Vagina (tissue), 2 donors: ENCODE measurements at places on chromosomes 3 and 15.

DNA sequence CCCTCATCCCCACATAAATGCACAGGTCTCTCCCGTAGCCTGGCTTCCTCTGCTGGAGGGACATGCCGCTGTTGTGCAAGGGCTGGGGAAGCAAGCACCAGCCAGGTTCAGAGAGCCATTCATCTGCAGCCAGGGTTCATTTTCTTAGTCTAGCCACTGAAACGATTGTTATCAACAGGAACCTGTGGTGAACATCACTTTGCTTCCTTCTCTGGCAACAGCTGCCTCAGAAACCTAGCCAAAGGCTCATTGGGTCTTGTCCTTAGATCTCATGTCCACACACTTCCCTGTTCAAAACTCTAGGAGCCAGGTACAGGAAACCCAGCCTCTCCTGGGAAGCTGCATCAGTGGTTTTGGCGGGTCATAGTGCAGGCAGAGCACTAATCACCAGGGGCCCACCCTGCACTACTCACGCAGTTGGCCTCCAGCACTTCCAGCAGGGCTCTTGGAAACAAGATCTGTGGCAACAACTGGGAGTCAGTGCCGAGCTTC lies 47.0 kb downstream of the OXNAD1 start:
- no peak for DNase-seq

GRCh38 chr3:146100180-146100579 lies 60.8 kb downstream of the PLOD2 start:
- DNase-seq = no peak

DNA sequence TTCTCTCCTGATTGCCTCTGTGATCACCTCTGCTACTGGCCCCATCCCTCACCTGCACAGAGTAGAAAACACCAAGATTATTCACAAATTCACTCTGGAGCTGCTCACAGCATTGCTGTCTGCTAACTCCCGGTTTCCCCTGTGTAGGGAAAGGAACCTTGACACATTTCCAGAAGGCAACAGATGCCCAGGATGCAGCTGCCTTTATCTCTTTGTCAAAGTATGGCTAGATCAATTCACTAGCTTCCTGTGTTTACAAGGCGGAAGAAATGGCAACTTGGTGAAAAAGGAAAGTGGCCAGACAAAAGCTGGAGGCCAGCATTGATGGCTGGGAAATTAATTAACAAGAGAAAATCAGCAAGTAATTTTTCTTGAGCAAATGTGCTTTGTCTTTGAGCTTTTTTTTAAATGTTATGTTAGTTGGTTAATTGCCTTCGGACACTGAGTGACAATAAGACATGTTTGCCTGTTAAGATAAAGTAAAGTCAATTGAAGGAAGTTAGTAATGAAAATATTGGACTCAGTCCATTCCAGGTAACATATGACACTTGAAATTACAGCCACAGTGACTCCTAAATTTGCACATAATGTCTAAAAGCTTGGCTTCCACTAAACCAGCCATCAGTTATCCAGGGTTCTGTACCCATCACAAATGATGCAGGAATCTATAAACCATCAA lies 394.6 kb upstream of the IL12A start:
- DNase-seq = no peak

DNA sequence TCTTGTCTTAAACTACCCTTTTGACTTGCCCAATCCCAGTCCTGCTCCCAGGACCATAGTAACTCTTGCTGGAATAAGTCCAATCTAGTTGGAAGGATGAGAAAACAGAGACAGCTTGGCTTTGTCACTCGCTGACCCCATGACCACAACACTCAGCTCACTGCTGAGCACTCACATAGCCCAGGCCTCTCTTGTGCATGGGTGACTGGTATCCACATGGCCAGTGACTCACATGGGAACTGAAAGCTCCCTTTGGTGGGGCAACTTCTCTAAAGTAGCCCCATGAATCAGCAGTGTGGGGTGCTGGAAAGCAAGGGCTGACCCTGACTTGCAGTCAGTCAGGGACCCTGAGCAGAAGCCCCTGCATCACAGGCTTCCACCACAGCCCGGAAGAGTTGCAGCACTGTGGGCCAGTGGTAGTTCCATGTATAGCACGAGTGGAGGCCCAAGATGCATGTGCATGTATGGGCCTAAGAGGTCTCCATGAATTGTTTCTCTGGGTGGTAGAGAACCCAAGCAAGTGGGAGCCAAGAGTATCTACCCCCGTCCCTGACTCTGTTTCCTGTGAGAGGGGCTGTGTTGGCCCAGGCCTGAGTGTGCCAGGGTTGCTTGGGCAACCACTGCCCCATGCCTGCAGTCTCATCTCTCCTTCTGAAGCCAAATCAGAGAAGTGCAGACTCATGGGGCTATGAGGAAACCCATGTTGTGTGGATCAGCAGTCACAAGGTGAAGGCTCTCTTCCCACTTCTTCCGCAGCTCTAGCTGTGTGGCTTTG lies 62.1 kb upstream of the XCR1 start:
- DNase-seq = peak; percentile 90

DNA sequence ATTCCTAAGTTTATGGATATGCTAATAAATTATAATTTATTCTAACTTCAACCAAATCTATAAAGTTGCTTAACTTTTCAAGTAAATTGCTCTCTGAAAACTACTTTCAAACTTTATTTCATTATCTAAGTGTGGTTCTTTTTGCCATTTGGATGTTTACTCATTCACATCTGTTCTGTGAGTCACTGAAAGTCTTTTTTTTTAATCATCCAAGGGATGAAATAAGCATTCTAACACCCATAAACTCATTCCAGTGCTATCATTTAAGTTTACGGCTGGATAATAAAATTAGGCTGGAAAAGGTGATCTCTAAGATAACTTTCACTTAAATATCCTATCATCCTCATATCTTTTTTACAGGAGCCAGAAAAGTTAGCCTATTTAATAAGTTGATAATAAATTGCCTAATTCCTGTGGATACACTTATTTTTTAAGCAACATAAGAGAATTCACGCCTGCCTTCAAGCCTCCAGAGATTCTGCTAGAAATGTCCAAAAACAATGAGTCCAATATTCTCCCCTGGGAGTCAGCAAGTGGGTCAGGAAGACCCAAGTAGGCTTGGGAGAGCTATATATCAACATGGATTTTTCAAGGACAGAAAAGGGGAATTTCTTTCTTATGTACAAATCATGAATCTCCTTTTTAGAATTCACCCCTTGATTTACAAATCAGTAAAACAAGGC lies 25.8 kb downstream of the SCG3 start:
- DNase-seq = no peak

DNA sequence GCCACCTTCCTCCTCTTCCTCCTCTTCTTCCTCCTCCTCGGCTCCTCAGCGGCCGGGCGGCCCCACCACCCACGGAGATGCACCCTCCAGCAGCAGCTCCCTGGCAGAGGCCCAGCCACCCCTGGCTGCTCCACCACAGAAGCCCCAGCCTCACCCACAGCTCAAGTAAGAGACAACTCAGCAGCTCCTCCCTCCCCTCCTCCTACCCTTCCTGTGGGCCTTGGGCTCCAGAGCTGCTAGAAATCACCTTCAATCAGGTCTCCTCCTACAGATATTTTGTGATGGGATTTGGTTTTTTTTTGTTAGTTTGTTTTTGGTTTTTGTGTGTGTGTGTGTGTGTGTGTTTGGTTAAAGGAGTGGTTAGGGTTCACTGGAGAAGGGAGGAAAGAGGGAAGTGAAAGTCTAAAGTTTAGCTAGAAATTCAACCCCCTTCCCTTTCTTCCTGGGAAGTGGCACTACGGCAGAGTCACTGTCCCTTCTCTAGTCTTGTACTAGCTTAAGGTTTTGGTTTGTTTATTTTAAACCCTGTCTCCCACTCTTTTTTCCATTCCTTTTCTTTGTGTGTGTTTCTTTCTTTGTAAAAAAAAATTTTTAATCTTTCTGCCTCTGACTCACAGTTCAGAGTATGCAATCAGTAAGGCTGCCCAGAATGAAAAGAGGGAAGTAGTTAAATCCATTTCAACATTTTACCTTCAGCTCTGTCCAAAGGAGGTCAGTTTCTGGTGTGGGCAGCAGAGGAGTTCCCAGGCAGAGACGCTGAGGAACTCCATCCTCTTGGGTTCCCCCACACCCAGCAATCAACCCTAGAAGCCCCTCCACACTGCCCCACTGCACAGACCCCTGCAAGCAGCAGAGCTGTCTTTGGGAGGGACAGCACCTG lies 29.0 kb upstream of the TIMP4 start:
- DNase-seq = peak; percentile 87

DNA sequence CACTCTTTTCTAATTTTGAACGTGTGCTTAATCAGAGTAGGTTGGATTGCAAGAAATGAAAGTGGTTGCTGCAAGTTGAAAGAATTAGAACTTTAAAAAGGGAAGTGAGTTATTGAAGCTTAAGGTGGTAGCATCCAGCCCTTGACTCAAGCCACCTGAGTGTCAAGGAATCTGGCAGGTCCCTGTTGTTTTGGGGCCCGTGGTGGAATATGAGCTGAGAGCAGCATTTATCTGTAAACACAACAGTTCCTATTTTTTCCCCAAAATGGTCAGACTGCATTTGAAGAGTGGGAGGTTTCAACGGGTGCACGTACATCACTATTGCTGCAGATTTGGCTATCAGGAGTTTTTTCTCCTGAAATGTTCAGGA lies 1.7 kb downstream of the ITPR1 start:
- no peak for DNase-seq

GRCh38 chr15:44798826-44799225 lies 62.5 kb downstream of the TRIM69 start:
- no peak for DNase-seq

GRCh38 chr3:196661400-196661799 lies 21.9 kb downstream of the NRROS start:
- no peak for DNase-seq

GRCh38 chr3:23836536-23837230 lies 30.9 kb downstream of the UBE2E1 start:
- DNase-seq = no peak

DNA sequence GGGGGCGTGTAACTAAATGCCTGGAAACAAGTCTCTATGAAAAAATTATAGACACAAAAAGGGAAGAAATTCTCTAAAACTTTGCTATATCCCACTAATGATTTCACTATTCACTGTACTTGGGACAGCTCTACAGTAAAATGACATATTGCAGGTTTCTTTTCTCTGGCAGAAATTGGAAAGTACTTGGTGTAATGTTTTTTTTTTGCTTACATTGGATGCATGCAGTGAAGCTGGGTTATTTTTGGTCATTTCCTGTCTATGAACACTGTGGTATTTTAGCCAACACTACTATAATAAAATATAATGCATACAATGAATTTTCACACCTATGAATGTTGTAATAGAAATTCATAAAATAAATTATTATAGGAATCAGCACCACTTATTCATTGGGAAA lies 109.7 kb downstream of the LRRC49 start:
- DNase-seq = no peak

- no peak for DNase-seq
These were observed 528 bp downstream of the RBPMS2 start for GRCh38 chr15:64774629-64775493.

- no peak for DNase-seq
These were observed 3.4 kb downstream of the LINGO1 start for GRCh38 chr15:77629070-77630030.

GRCh38 chr3:16693820-16694219 lies 88.6 kb upstream of the DAZL start:
- no peak for DNase-seq

- no peak for DNase-seq
These were observed 843.9 kb downstream of the TUSC7 start for GRCh38 chr3:117553461-117553860.

GRCh38 chr3:78977073-78977472 lies 790.7 kb downstream of the ROBO1 start:
- no peak for DNase-seq

DNA sequence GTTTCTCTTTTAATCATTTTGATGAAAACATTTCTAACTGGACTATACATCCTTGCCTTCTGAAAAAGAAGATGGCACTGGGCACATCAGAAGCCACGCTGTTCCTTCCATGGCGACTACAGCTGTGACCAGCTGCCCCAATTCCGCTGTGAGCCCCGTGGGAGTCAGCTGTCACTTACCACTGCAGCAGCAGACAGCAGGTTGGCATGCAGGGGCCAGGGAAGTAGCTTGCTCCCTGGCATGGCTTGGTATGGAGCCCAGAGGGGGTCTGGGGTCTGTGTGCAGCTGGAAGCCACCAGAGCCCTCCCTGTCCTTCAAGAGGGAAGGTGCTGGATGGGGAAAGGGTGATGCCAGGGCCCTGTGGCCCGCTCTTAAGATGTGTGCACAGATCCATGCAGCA lies 4.5 kb upstream of the ZXDC start:
- no peak for DNase-seq

DNA sequence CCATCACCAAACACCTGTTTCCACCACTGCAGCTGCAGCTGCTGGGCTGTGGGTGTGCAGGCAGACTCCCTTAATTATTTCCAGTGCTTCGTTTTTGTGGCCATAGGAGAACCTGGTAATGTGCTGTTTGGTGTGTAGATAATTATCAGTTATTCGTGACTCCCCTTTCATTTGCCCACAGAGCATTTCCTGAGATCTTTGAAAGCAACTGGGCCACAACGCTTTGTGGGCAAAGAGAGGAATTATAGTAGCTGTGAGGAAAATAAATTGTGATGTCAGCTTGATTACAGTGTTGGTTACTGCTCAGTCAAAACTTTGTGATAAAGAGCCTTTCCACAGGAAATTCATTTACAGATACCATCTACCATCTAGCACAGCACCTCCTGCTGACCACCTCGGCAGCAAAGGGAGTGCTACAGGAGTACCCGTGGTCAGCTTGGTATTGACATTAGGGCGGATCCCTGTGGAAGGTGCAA lies 193.3 kb upstream of the SLCO3A1 start:
- no peak for DNase-seq

- DNase-seq = no peak
These were observed 258.4 kb downstream of the OPA1 start for GRCh38 chr3:193851428-193851847.

DNA sequence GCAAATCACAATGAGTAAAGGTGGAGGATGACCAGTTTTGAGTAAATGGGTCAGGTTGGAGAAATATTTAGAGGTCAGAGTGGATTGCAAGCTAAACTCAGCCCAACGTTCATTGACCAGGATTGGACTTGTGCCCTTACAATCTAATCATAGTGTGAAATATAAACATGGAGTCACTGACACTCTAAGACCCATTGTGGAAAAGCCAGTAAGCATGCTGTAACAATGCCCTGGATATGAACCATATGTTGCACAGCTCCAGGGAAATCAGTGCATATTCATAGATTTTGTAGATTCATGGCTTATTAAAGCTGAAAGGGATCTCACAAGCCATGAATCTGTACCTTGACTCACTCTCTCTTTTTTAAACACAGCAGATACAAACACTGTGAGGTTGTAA lies 660.2 kb upstream of the LMCD1 start:
- DNase-seq = no peak

- no peak for DNase-seq
These were observed 130.3 kb downstream of the DTWD1 start for GRCh38 chr15:49751191-49751590.

GRCh38 chr15:70254311-70254869 lies 156.7 kb upstream of the TLE3 start:
- DNase-seq = no peak

- no peak for DNase-seq
These were observed 120.7 kb upstream of the WNT7A start for GRCh38 chr3:14000556-14000955.

DNA sequence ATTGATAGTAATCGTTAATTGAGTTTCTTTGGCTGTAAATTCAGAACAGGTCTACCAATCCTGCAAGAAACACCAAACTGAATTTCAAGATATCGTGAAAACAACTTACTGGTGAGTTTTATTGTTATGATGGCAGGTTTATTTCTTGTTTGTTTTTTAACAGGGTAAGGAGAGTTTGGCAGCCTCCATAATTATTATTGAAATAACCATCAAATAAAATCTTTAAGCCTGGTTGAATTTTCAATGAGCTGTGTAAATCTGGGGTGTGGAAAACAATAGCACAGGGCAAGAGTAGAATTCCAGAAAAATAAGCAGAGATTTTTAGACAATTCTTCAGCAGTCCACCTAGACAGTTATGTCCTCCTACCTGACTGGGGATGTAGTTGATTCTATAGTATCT lies 196.5 kb downstream of the MECOM start:
- no peak for DNase-seq
